Hypothalamus (tissue), 51 donors: ENCODE measurements at places on chromosomes 13 and 19.

DNA sequence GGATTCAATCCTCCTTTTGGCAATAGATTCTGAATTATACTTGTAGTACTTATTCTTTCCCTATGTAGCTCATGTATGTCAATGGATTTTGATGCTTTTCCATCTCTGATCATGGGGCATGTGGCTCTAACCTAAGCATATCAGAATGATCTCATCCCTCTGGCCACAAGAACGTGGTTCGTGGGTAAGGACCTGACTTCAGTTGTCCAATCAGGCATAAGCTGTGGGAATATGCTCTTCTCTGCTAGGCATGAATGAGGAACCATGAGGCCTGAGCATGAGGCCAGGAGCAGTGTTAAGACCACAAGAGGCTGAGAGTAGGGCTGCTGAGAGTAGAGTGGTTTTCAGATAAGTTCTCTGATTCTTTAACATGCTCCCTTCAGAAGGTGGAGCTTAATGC, 292.4 kb upstream of the TSHZ3 start:
- DNase-seq = no peak

- no peak for DNase-seq
These were observed 84.3 kb downstream of the NUFIP1 start for GRCh38 chr13:44904967-44905366.

- DNase-seq = no peak
These were observed 324.5 kb upstream of the NBEA start for GRCh38 chr13:34617473-34618083.

DNA sequence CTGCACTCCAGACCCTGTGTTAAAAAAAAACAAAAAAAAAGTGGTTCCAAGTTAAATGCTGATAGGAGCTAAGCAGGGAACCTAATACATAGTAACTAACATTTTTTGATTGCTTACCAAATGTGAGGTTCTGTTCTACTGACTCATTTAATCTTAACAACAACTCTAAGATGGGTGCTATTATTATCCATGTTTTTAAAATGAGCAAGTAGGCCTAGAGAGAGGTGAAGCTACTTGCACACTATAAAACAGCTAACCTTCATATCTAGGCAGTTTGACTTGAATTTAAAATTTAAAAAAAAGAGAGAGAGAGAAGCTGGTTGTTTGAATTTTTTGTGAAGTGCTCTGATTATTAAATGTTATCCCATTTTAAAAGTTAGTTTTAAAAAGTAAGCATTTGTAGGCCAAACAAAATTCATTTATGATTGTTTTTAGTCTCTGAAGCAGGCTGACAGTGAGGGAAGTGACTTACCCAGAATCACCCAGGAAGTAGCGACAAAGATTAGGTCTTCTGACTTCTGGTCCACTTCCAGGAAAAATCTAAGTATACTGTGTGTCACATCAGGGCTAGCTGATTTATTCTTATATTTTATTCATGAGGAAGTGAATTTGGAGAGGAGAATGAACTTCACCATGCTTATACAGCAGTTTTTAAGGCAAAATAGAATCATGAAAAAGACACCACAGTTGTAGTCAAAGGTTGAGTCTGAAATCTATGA, 2.4 kb downstream of the SIGLECL1 start:
- DNase-seq = no peak

- DNase-seq = no peak
These were observed 545.4 kb upstream of the GPC6 start for GRCh38 chr13:92681239-92681638.

GRCh38 chr13:40388617-40389016, 277.8 kb downstream of the FOXO1 start:
- DNase-seq = no peak

DNA sequence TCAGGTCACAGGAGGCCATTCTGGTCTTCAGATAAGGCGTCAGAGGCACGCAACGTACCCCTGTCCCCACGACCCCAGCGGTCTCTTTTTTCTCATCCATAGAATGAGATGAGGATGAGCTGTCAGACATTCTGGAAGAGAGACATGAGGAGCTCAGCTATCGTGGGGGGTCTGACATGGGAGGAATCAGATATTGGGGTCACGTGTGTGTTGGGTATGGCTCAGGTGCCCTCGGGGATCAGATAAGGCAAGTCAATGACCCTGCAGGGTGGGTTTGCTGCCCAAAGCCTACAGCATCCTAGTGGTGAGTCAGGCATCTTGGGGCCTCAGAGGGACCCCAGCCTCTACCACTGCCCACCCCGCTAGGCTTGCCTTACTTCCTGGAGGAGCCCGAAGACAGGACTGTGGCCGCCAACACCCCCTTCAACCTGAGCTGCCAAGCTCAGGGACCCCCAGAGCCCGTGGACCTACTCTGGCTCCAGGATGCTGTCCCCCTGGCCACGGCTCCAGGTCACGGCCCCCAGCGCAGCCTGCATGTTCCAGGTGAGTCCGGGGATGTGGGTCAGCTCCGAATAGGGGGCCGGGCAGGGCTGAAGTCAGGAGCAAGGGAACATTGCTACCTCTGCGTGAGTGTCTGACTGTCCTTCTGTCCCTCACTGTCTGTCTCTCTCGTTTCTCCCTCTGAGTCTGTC, 2.6 kb downstream of the AXL start:
- DNase-seq = no peak

DNA sequence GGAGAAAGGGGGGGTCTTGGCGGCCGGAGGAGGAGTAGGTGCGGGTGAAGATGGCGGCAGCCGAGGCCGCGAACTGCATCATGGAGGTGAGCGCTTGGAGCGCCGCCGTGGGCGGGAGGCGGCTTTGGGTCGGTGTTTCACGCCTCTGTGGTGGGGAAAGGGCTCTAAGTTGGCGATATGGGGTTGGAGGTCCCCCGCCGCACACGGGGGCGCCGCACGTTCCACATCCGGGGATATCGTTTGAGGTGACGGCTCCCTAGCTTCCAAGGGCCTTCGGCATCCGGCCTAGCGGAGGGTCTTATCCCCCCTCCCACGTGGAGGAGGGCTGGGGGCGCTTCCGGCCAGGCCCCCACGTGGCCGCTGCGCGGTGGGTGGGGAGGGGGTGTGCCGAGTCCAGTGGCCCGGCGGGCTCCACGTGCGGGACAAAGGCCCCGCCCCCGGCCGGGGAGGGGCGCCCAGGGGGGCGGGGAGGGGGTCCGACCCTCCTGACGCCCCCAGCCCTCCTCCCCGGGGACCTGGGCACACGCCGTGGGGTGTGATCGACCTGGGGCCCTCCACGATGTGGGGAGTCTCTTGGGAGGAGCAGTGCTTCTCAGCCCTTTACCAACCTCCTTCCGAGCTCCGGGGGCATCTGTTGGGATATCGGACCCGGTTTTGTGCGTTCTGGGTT, at the start of gene PRMT1:
Gene PRMT1 (plus strand): TSS at position 41 of the 670 bp plus-strand sequence. CDS start 10 bp downstream, at position 51.
- DNase-seq = peak; percentile 38

DNA sequence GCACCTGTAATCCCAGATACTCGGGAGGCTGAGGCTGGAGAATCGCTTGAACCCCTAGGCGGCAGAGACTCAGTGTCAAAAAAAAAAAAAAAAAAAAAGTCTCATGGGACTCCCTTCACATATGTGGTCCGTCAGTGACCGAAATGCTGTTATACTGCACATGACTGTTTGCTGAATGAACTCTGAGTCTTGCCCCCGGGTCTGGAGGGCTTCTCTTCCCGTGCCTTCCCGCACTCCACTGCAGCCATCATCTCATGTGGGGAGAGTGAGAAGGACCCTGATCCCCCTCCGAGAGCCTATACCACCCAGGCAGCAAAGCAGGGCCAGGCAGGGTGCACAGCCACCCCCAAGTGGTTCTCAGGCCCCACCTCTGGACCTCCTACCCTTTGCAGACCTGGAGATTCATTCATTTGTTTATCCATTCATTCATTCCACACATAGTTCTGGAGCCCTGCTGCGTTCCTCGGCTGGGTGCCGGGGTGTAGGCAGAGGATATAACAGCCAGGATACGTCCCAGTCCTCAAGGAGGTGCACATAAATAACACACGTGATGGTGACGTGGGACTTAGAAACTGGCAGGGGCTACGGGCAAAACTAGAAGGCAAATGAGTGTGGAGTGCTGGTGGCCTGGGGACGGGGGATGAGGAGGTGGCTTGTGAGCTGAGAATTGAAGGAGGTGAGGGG, 14.2 kb downstream of the NDUFA11 start:
- no peak for DNase-seq
